Germinal center (tissue), 1 donor: ENCODE measurements at places on chromosomes 12 and 14.

GRCh38 chr12:79174626-79175025 is 310.1 kb downstream of the SYT1 start:
- no peak for DNase-seq

GRCh38 chr14:32254952-32255679 is 52.0 kb upstream of the RNU6-8 start:
- peak; percentile 51 for DNase-seq

DNA sequence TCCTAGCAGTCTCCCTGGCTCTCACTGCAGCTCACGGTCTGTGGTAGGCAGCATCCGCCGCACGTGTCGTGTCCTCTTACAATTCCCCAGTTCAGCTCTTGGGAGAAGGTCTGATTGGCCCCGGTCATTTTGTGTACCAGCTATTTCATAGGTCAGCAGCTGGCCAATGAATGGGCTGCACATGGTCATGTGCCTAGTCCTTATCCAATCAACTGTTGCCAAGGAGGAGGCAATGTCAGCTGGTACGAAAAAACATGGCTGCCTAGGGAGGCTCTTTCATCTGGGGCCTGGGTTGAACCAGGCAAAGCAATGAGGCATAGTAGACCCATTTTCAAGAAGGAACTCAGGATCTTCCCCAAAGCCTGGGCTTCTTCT is 46.1 kb downstream of the RNFT2 start:
- no peak for DNase-seq

DNA sequence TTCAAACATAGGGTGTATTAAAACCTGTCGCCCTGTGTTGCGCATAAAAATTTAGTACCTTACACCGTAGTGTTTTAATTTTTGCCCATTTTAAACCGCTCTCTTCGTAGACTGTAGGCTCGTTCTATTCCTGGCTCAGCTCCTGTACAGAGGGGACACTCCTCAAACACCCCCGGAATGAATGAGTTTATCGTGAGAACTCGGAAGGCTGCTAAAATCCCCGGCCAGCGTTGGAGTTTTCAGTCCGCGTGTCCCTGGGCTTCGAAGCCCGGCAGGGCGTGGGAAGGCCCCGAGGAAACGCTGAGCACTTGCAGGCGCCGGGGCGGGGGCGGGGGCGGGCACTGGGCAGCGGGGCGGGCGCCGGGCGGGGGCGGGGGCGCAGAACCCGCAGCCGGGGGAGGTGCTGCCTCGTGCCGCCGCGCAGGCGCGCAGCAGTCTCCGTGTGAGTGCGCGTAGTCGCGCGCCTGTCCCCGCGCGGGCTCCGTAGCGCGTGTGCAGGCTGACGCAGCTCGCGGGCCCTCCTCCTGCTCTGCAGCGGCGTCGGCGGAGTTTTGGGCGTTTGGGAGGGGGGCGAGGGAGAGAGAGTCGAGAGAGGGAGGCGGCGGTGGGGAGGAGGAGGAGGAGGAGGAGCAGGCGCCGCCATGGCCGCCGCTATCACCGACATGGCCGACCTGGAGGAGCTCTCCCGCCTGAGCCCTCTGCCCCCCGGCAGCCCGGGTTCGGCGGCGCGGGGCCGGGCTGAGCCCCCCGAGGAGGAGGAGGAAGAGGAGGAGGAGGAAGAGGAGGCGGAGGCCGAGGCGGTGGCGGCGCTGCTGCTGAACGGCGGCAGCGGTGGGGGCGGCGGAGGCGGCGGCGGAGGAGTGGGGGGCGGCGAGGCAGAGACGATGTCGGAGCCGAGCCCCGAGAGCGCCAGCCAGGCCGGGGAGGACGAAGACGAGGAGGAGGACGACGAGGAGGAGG is at the start of gene AEBP2:
AEBP2 (plus strand) TSS at position 434 of the 960 bp plus-strand sequence; CDS start at position 642, 208 bp downstream.
- peak; percentile 95 for DNase-seq

GRCh38 chr14:61420326-61420725 is 98.9 kb downstream of the PRKCH start:
- no peak for DNase-seq

DNA sequence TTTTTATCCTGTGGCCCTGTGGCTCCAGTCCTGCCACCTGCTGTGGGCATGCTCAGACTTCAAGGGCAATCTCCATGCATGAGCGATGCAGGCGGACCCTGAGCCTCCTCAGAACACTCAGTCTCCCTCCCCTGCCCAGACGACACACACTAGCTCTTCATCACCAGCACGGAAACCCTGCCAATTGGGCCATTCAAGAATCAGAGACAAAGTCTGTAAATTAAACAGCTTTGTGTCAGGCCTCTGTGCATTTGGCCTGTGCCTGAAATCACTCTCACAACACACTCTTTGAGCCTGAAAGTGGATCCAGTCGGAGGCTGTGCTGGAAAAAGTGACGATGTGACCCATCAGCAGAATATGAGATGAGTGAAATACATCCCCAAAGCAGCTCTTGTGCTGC is 12.5 kb downstream of the POU6F1 start:
- DNase-seq = no peak

DNA sequence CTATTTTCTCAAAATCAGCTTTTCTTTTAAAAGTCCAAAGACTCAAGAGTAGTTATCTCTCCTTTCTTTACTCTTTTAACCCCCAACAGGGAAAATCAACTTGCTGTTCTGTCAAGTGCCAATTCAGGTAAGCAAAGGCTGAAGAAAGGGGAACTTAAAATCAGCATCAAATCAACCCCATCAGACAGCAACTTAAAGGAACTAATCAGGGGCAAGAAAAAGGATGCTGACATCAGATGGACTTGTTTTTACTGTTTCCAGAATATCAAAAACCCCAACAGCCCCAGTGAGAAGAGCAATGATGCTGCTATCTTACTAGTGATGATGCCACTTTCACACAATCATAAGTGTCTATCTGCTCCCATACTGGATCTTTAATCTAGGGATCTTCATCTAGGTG is 3.4 kb downstream of the BAZ2A start:
- DNase-seq = peak; percentile 32

DNA sequence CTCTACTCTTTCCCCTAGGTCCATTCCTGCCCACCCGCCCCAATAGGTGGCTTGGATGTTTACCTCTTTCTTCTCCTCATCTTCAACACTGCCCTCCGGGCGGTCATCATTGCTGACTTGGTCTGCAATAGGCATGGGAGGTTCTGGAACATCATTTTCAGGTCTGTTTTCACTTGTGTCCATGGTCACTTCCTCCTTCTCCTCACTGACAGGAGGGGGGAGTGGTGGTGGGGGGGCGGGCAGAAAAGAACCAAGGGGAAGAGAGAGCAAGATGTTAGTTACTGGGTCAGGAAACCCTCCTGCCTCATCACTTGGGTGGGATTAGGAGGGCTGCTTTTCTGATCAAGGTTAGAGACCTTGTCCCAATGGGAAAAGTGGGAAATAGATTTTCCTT is 12.1 kb upstream of the CDH24 start:
- DNase-seq = no peak

GRCh38 chr14:103302966-103303365 is 31.1 kb upstream of the EIF5 start:
- DNase-seq = no peak

DNA sequence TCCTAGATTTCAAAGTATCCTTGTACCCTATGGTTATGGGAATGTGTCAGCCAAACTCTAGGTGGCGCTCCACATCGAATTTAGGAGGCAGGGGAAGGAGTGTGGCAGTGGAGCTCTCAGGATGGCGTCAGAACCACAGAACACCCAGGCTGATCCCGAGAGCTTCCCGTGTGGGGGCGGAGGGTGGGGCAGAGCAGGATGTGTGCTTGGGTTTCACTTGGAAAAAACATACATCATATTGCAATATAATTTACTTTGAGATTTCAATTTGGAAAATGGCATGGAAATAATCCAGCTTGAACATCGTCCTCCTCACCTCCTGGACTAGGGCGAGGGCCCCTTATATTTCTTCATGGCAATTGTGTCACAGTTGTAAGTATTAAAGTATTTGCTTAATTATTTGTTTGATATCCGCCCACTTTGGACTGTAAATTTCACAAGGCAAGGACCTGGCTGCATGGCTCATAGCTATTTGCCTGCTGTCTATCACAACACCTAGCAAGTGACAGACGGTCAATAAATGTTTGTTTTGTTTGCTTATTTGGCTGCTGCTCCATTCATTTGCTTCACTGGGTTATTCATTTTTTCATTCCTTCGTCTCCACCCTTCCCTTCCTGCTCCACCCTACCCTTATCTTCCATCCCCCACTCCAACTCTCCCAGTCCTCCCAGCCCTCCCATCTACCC is 221.5 kb upstream of the HMGA2 start:
- peak; percentile 24 for DNase-seq

- DNase-seq = no peak
These were observed 170.6 kb upstream of the PWP1 start for GRCh38 chr12:107514887-107515445.

DNA sequence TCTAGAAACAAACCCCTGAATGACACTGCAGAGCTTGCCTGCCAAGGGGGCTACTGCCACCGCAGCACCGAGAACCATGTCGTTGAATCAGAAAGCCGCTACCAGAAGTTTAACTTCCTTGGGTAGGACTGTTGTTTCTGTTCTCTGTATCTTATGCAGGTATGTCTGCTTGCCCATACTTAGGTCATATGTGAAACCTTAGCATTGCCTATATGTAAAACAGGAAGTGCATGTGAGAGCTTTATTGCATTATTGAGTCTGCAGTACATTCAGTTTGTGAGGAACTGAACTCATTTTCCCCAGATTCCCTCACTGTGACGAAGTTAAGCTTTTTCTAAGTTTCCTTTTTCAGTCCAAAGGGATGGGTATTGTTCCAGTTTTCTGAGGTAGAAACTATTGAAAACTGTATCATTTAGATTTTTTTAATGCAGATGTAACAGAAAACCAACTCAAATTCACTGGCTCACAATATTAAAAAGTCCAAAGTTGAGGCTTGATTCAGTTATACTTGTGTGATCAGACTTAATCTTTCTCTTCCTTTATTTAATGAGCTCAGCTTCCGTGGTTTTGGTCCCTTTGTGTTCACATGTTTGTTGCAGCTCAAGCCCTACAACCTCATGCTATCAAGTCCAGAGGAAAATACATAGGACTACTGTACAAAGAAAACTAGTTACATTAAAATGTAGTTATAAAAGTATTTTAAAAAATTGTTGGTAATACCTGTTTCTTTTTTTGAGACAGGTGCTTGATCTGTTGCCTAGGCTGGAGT is 6.9 kb downstream of the FBXO34 start:
- DNase-seq = peak; percentile 34

- DNase-seq = no peak
These were observed 10.4 kb upstream of the RMST start for GRCh38 chr12:97452230-97452629.

- no peak for DNase-seq
These were observed 146.3 kb upstream of the KRAS start for GRCh38 chr12:25397001-25397400.

- DNase-seq = no peak
These were observed 102.6 kb upstream of the KRR1 start for GRCh38 chr12:75613981-75614380.

DNA sequence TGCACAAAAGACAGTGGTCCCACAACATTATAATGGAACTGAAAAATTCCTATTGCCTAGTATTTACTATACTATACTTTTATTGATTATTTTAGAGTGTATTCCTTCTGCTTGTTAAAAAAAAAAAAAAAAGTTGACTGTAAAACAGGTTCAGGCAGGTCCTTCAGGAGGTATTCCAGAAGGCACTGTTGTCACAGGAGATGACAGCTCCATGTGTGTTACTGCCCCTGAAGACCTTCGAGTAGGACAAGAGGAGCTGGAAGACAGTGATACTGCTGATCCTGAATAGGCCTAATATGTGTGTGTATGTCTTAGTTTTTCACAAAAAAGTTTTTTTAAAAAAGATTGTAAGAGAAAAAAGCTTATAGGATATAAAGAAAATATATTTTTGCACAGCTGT is 12.3 kb downstream of the UBE2N start:
- no peak for DNase-seq

GRCh38 chr12:106724116-106724515 is 50.4 kb upstream of the RIC8B start:
- DNase-seq = no peak

DNA sequence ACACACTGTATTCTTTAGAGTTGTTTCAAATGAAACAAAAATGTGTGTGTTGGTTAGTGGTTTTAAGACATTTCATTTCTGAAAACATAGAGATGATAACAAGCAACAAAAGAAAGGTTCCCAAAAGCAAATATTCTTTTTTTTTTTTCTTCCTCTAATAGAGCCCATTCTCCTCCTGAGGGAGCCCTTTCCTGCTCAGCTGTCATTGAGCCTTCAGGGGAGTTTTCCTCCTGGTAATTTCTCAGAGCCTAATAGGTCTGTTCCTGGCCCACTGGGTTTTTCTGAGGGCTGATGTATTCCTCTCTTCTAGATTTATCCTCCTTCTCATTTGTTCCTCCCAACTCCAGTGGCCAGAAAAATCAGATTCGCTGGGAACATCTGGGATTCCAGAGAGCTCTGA is 654.5 kb downstream of the NOVA1 start:
- DNase-seq = no peak

GRCh38 chr12:69529021-69529420 is 56.2 kb upstream of the CCT2 start:
- DNase-seq = no peak

DNA sequence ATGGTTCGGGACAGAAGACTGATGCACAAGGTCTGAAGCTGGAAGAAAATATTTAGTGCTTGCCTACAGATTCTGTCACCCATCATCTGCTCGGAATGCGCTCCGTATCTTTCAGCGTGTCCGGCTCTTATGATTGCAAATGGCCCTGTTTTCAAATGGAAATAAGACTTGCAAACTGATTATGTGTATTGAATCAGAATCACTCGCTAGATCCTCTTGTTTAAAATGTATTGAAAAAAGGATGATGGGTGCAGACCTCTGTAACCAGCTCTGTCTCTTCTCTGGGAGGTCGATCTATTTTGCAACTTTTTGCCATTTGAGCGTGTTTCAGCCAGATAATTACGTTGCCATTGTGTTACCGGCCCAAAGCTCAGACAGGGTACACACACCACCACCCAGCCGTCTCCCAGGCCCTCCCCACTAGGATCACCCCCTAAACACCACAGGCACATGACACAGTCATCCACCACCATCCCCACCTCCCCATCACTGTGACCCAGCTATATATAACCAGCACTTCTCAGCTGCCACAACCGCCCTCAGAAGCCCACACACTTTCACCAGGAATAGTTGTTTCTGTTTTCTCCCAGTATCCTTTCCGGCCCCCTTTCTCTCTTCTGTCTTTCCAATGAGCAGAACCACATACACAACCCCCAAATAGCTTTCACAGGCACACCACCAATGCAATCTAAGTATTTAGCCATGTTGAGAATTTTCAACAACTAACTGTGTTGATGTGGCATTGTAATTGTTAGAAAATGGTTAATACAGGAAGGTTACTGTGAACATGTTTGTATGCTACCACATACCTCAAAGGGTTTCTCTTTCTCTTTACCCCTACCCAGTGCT is 10.7 kb downstream of the NKX2-1 start:
- no peak for DNase-seq

GRCh38 chr14:105414456-105415371 is 4.9 kb upstream of the MTA1 start:
- DNase-seq = peak; percentile 83

DNA sequence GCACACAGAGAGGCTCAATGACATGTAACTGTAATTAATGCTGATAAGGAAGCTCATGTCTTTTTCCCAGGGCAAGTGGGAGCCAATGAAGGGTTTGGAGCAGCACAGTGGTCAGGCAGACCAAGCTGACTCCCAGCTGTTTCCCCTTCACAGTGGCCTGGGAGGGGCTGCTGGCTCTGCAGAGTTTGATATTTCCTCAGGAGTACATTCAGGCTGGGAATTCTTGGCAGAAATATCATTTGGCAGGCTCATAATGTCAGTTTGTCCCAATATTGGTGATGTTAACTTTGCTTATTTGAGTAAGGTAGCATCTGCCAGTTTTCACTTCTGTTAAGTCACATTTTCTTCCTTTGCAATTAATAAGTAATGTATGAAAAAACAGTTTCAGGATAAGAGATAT is 247.0 kb downstream of the EMP1 start:
- no peak for DNase-seq
